Hepatocyte (in vitro differentiated cells): ENCODE measurements at places on chromosomes 11 and 22.

- no peak for DNase-seq
- H3K4me3 ChIP-seq: no peak overlapping the region
- no peak overlapping the region for H3K27ac ChIP-seq
- H3K36me3 ChIP-seq: no peaks in the 10 kb centered on the region
- H3K27me3 ChIP-seq: peaks cover 3% of the 10 kb centered on the region
- no peaks in the 10 kb centered on the region for H3K4me1 ChIP-seq
Measured at GRCh38 chr11:6307876-6308275, 12.4 kb downstream of the CAVIN3 start.

GRCh38 chr11:84089072-84090057 is 803.2 kb upstream of the CCDC90B start:
- DNase-seq: no peak
- H3K27ac ChIP-seq: no peak overlapping the region
- no peak overlapping the region for H3K4me3 ChIP-seq
- no peaks in the 10 kb centered on the region for H3K4me1 ChIP-seq
- no peaks in the 10 kb centered on the region for H3K27me3 ChIP-seq

GRCh38 chr11:131822506-131822905 is 452.1 kb downstream of the NTM start:
- H3K4me3 ChIP-seq: no peak overlapping the region
- H3K4me1 ChIP-seq: no peaks in the 10 kb centered on the region
- no peaks in the 10 kb centered on the region for H3K36me3 ChIP-seq
- H3K27me3 ChIP-seq: peaks cover 23% of the 10 kb centered on the region
- no peak for DNase-seq

DNA sequence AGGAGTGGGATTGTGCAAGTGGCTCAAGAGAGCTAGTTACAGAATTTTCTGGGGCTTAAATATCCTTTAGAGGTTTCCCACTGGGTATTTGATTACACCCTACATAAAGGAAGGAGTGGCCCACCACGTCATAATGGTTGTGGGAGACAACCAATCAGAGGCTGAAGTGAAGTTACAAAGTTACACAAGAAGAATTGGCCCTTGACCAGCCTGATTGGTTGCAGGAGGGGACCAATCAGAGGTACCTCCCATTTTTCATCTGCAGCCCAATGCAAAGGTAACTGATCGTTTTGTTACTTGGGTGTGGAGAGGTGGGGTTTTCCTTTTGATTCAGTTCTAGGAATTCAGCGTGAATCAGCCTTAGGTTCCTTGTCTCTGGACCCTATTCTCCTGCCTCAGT is 430.5 kb upstream of the FAT3 start:
- no peak overlapping the region for H3K4me3 ChIP-seq
- H3K36me3 ChIP-seq: no peaks in the 10 kb centered on the region
- H3K4me1 ChIP-seq: no peaks in the 10 kb centered on the region
- H3K27me3 ChIP-seq: no peaks in the 10 kb centered on the region
- DNase-seq: no peak

- no peaks in the 10 kb centered on the region for H3K4me1 ChIP-seq
- no peaks in the 10 kb centered on the region for H3K27me3 ChIP-seq
- H3K36me3 ChIP-seq: no peaks in the 10 kb centered on the region
- H3K27ac ChIP-seq: no peak overlapping the region
Measured at GRCh38 chr11:1225386-1226225, 2.7 kb downstream of the MUC5B start.

DNA sequence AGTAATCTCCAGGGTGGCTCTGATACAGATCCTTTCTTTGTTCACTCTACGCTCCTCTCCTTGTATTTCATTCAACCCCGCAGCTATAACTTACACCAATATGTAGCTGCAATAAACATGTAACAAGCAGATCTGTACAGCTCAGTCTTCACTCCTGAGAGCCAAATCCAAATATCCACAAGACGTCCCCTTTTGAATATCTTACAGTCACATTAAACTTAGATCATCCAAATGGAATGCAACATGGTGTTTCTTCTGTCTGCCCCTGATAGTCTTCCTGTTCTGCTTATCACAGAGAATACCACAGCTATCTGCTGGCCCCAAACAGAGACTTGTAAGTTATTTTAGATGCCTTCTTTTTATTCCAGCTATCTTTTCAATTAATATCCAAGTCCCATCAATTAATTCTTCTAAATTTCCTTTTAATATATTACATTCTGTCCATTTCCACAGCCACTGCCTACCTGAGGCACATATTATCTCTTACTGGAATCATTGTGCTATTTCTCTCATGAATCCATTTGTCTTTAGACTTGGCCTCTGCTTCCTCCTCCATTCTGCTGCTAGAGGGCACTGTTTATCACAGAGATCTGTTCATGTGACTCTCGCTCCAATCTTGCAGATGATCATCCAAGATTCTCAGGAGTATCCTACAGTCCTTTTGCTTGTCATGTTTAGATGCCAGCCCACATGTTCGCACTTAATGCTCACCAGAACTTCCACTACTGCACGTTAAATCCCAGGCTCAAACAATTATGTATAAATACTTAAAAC is 908.6 kb downstream of the NTM start:
- H3K4me3 ChIP-seq: no peak overlapping the region
- H3K27me3 ChIP-seq: no peaks in the 10 kb centered on the region
- DNase-seq: peak; percentile 46
- no peaks in the 10 kb centered on the region for H3K36me3 ChIP-seq
- peak overlapping the region; percentile 49 for H3K27ac ChIP-seq
- H3K4me1 ChIP-seq: no peaks in the 10 kb centered on the region

DNA sequence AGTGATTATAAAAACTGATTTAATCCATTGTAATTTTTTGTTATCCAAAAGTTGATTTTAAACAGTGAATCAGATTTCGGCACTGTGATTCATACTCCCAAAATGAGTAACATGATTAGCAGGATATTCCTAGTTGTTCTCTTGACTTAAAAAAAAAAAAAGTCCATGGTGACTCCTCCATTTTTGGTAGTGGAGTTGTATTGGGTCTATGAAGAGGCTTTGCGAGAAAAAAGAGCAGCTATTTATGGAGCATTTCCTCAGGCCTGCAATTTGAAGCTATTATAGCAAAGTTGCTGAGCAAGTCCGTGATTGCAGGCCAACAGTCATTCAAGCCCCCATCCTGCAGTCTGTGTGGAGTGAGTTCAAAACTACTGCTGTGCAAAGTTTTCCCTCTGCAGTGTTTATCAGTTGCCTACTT is 28.8 kb downstream of the YAP1 start:
- no peak overlapping the region for H3K4me3 ChIP-seq
- peak overlapping the region; percentile 25 for H3K27ac ChIP-seq
- H3K36me3 ChIP-seq: no peaks in the 10 kb centered on the region
- H3K27me3 ChIP-seq: no peaks in the 10 kb centered on the region

- H3K4me1 ChIP-seq: peaks cover 12% of the 10 kb centered on the region
- H3K27me3 ChIP-seq: no peaks in the 10 kb centered on the region
- no peaks in the 10 kb centered on the region for H3K36me3 ChIP-seq
- no peak overlapping the region for H3K27ac ChIP-seq
- DNase-seq: no peak
Measured at GRCh38 chr11:64265176-64266160, 14.1 kb downstream of the PLCB3 start.

DNA sequence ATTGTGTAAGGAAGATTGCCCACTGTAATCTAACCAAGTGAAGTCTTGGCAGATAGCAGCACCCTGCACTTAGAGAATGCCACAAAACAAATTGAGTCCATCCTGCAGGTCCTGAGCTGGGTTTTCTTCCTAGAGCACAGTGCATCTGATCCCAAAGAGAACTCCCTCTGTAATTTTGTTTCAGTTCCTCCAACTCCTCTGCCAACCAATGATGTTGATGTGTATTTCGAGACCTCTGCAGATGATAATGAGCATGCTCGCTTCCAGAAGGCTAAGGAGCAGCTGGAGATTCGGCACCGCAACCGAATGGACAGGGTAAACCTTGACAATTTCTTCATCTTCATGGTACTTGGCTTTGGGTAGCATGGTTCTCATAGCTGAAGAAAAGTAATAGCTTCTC is 33.1 kb upstream of the ST14 start:
- no peaks in the 10 kb centered on the region for H3K36me3 ChIP-seq
- no peak overlapping the region for H3K27ac ChIP-seq
- H3K27me3 ChIP-seq: no peaks in the 10 kb centered on the region
- H3K4me1 ChIP-seq: peaks cover 5% of the 10 kb centered on the region

GRCh38 chr11:6630632-6631291 is 11.5 kb upstream of the TPP1 start:
- H3K4me3 ChIP-seq: no peak overlapping the region
- no peak for DNase-seq
- no peak overlapping the region for H3K27ac ChIP-seq
- no peaks in the 10 kb centered on the region for H3K36me3 ChIP-seq
